ENCODE measurements at places on chromosomes 4 and X.
A peak's percentile ranks its signal among the peaks of the same experiment; 100 is the strongest.

DNA sequence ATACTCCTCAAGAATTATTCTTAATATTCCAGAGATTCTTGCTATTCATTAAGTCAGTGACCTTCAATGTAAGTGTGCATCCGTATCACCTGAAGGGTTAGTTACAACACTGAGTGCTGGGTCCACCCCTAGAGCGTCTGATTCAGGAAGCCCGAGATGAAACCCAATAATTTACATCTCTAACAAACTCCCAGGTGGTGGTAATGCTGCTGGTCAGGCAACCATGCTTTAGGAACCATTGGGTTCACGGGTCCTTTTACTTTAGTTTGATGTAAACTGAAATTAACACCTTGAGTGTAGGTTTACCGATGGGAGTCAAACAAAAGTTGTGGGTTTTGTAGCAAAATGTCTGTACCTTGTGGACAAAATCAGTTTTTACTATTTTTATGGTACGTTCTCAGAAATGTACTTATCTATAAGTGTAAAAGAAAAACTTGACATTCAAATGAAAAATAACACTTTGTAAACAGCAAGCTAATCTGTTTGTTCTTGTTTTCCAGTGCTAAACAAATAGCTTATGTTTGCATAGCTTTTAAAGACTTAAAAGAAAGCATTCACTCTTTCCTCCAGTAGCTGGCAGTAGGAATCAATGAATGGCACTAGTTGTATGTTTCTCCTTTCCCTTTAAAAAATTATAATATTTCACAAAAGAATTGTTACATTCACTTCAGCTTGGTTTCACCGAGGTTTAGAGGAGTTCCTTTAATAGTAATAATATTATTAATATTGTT is 32.7 kb downstream of the ACE2 start:
- DNase-seq: no peak

DNA sequence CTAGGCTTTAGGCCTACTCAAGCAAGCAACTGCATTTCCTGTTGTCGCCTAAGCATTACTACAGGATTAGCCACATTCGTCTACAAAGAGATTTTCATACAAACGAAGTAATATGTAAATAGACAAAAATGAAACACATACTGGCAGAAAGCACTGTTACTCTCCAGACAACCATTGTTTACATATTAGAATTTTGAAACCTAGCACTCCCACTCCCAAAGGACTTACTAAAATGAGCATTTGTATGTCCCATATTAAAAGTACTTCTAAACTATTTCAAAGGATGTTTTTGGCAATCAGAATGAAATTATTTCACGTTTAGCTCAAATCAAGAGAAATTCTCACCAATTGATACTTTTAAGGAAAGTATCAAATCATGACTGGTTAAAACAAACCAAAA is 570.8 kb downstream of the PRR32 start:
- no peak for DNase-seq

DNA sequence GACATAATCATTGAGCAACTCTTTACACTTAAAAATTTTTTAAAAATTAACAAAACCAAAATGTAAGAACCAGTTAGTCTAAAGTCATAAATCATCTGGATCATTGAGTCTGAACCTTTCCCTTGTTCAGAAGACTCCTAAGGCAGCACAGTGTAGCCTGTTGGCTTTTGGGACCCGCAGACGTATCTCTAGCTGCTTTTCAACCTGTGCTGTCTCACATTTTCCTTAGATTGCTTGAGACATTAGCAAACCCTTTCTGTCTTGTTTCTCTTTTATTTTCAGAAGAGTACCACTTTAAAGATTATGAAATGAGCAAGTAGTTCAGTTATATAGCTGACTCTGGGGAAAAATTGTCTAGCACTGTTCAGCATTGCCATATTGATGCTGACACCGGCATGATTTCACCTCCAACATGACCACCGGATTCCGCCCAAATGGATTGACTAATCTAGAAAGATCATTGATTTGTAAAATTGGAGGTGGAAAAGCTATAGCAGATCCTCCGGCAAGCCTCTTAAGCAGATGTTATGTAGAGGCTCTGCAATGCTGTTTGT is 8.9 kb downstream of the TCEANC start:
- no peak for DNase-seq

DNA sequence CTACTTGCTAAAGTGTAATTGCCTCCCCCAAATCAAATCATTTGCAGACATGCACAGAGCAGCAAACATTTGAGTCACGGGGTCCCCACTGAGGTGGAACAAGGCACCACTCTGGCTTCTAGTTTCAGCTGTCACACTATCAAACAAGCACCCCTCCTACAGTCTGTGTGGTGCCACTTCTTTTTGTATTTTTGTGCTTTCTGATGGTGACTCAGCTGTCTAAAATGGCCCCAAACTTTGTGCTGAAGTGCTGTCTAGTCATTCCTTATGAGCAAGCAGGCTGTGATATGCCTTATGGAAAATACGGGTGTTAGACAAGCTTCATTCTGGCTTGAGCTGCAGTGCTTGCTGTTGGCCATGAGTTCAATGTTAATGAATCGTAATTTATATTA is 15.4 kb downstream of the IGFBP7 start:
- DNase-seq: no peak

DNA sequence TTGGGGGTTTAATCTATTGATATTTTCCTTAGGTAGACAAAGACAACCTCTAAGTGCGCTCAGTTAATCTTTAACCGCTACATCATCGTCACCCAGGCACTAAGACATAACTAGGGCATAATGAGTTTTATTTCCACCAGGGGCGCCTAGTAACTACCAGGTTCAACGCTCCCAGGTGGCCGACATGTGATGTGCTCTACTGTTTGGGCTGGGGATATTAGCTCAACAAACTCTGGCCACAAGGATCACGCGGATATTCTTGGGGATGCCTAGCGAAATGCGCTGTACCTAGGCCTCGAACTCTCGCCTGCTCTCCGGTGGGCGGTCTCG is 915 bp upstream of the RAB33B start:
- no peak for DNase-seq

GRCh38 chrX:103431316-103431715 is 55.0 kb downstream of the BEX3 start:
- no peak for DNase-seq

DNA sequence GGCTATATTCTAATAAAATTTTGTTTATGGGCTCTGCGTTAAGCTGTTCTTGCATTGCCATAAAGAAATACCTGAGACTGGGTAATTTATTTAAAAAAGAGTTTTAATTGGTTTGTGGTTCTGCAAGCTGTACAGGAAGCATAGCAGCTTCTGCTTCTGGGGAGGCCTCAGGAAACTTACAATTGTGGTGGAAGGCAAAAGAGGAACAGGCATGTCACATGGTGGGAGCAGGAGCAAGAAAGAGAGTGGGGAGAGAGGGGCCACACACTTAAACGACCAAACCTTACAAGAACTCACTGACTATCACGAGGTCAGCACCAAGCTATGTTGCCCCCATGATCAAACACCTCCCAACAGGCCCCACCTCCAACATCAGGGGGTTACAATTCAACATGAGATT is 74.0 kb downstream of the FHDC1 start:
- DNase-seq: no peak

DNA sequence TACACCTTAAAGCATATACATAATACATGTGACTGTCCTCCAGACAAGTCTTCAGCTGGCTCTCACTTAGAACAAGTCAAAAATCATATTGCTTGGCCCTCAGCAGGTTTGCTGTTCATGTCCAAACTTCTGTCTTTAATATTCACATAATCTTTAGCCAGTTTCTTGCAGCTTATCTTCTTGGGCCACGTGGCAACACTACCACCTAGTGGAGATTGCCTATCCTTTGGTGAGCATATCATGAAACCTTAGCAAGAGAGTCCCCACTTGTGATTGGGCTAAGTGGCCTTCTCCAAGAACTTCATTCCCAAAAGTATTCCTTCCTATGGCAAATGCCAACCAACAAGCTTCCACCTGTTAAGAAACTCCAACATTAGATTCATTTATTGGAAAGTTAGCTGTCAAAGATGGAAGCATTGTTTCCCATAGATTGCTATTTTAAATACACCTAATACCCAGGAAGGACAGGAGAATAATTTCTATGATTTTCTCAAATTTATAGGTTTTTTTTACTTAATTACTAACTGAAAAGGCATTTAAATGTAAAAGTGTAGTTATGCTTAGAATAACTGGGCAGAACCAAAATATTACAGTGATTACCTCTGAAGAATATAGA is 231.9 kb upstream of the INTU start:
- DNase-seq: peak; percentile 31

- DNase-seq: no peak
Observed at GRCh38 chr4:56803471-56803870, 18.0 kb downstream of the SPINK2 start.

DNA sequence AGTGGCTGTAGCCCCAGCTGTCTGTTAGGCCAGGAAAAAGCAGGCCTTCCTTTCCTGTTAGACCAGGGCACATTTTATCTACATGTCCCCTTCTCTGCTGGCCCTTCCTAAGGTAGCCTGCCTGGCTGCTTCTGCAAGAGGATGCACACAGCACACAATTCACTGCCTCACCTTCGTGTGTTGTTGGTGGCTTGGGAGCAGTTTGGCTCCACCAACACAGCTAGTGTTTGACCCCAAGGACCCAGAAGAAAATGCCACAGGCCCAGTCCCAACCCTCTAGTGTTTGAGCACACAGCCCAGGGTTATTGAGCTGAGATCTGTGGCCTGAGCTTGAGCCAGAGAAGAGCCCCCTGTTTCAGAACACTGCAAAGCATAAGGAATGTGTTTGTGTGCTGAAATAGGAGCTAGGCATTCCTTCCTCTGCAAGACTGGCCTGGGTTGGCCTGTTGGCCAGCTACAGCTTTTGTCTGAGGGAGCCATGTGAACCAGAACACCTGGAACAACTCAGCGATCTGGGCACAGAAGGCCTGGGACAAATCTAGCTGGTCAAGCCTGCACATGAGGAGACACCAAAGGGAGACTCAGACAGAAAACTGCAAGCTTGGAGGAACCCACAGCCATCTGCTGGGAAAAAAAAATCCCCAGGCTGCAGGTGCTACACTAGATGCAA is 26.4 kb downstream of the MAGEE1 start:
- DNase-seq: no peak

- DNase-seq: no peak
Observed at GRCh38 chrX:15838017-15838416, 16.6 kb downstream of the AP1S2 start.

- no peak for DNase-seq
Observed at GRCh38 chr4:183831683-183832082, 73.4 kb upstream of the STOX2 start.

- no peak for DNase-seq
Observed at GRCh38 chrX:48934581-48935300, 15.9 kb upstream of the PIM2 start.

- no peak for DNase-seq
Observed at GRCh38 chrX:77167993-77168392, 279.2 kb upstream of the FGF16 start.

GRCh38 chrX:75156531-75156945 is 455 bp upstream of the ABCB7 start:
- no peak for DNase-seq

DNA sequence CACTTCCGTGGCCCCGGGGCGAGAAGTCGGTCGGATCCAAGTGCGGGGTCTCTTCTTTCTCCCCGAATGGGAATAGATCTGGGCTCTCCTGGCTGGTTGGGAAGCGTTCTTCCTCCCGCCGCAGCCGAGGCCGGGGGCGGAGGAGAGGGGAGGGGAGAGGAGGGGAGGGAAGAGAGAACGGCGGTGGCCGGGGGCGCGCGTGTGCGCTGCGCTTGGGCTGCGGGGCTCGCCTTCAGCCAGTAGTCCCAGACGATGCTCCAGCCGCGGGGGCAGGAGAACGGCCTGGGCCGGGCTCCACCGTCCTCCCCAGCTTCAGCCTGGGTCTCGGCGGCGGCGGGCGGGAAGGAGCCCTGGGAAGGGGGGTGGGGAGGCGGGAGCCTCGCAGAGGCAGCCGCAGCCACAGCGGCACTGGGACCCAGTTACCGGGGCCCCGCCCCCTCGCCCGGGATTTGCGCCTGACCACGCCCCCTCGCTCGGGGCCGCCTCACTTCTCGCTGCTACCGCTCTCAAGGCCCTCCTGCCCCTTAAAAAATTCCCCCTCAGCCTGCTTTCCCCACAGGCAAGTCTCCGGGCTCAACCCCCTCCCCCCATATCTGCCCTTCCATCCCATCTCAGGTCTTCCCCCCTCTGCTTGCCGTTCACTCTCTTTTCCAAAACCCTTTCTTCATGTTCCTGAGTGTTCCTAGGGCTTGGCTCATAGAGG is at the start of gene FGD1:
Gene FGD1 (minus strand): TSS at position 421 of the 703 bp plus-strand sequence. CDS start 802 bp downstream, outside the sequence.
- DNase-seq: peak; percentile 40

DNA sequence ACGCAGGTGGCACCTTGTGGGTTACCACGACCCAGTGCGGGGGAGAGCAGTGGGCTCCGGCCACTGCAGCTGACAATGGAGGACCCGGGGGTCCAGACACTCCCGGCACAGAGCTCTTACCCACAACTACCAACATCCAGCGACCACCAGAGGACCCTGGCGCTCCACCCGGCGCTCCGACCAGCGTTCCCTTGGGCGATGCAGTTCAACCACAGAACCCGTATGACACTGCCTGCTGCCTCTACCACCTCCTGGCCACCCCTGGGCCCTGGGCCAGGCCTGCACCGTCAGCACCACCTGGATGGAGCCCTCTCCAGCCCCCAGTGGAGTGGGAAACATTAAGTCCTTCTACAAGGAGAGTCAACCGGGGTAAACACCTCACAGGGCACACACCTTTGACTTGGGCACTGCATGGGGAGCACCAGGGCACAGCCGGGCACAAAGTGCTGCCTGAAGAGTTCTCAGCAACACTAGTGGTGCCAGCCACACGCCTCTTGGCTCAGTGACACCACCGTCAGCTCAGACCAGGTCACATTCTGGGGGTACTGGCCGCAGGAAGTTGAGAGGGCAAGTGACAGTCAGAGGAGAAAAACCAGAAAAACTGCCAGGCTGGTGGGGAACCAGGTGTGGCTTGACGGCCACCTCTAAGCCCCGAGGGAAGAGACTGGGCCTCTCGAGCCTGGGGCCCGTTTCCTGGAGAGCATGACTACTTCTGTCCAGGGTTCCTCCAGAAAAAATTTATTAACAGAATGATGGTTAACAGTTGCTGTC is 2.6 kb downstream of the CTBP1 start:
- peak; percentile 40 for DNase-seq

- no peak for DNase-seq
Observed at GRCh38 chr4:181645489-181645888, 597.7 kb upstream of the TENM3 start.

DNA sequence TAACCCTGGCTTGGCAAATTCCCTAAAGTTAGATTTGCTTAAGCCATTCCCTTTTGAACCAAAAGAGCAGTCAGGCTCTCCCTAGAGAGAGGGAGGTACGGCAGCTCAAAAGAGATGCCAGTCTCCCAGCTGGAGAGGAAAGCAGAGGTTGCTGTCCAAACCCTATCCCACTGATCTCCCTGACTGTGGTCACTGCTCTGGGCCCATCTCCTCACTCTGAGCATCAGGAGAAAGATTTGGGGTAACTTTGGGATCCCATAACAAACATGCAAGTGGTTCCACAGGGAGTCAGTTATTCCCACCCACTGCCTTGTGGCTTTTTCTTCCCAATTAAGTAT is 17.1 kb downstream of the ACSL1 start:
- DNase-seq: no peak

DNA sequence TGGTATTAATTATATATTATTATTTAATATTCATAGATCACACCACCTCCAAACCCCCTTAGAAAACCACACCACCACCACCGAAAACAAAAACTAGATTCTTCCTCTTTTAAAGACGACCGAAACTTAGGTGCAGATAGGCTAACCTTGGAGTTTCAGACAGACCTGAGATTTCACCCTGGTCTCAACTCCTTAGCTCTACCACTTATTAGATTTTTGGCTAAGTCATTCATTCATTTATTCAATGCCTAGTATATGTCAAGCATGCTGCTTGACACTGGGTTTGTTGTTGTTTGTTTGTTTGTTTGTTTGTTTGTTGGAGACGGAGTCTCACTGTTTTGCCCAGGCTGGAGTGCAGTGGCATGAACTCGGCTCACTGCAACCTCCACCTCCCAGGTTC is 9.5 kb upstream of the BMP2K start:
- DNase-seq: no peak

Data from activated naive CD8-positive, alpha-beta T cell treated with anti-CD3 and anti-CD28 coated beads, Interleukin-2, amount 10 ng/mL, durations not matched to agents 7 days and 5 days (primary cell).